Uterus (tissue), 4 donors: ENCODE measurements at places on chromosomes 1 and 21. TPM values are rescaled to one million over a fixed set of nuclear protein-coding genes. Genes with fewer than 3 reads are reported as not detected.

DNA sequence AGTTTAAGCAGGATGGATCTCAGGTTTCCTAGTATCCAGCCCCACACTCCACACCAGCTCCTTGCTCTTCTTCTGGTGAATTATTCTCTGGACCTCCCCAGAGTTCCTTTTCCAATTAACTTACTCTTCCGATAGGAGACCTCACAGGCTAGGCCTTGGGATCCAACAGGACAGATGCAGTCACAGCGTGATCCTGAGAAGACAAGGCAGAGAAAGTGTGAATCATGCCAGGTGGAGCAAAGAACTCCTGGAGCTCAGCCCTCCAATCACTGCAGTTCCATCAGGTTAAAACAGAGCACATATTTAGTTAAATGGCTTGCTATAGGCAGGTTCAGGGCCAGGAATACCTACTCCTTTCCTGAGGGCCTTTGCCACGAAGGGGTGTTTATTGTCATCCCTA is 34.1 kb downstream of the C8B start:
- DNase-seq, result no peak

DNA sequence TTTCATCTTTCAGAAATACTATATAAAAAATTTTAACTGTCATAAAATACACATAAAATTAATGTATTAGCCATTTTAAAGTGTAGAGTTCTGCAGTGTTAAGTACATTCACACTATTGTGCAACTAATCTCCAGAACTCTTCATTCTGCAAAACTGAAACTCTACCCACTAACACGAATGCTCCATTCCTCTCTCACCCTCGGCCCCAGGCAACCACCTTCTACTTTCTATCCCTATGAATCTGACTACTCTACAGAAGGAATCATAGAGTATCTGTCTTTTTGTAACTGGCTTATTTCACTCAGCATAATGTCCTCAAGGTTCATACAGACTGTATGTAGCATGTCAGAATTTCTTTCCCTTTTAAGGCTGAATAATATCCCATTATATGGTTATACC is 43.4 kb downstream of the LTN1 start:
- DNase-seq, result no peak

DNA sequence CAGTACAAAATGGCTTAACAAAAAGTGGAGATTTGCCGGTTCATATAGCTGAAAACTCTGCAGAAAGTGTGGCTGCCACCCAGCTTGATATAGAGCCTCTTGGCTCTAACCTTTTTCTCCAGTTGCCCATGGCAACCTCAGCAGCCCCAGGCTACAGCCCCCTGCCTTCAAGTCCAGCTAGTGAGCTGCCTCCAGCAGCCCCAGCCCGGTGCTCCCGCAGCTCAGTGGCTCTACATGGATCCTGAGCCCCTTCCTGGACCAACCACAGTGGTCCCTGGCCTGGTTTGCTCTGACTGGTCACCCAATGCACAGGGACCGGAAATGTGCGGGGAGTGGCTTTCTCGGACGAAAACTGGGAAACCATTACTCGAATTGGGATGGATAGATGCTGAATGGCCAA is 13.3 kb upstream of the ATF3 start:
- DNase-seq, result no peak

- DNase-seq, result no peak
Measured at GRCh38 chr1:61092642-61093041, 10.3 kb downstream of the NFIA start.

GRCh38 chr1:84753516-84754385 is 63.5 kb upstream of the SSX2IP start:
- DNase-seq, result peak; percentile 75

GRCh38 chr1:61152469-61153105 is 70.2 kb downstream of the NFIA start:
- DNase-seq, result no peak

GRCh38 chr1:43520100-43520778 is 10.4 kb upstream of the PTPRF start:
- DNase-seq, result no peak

DNA sequence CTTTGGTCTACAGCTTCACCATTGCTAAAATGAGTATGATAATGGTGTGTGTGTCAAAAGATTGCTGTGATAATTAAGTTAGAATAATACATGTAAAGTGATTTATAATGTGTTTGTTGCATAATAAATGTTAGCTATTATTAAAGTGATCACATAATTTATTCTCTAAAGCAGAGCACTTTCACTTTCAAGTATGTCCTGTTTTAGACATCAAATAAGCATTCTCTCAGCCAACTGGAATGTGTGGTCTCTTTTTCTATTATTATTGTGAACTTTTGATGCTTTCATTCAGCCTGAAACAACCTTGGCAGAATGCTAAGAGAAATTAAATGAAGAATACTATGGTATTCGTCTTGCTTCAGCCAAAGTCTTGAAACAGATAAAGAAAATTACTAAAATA is 102.8 kb upstream of the COL11A1 start:
- no peak for DNase-seq

GRCh38 chr1:197919346-197920066 is 2.3 kb downstream of the LHX9 start:
- DNase-seq, result no peak

- no peak for DNase-seq
Measured at GRCh38 chr1:149979972-149980540, 30.5 kb downstream of the OTUD7B start.

DNA sequence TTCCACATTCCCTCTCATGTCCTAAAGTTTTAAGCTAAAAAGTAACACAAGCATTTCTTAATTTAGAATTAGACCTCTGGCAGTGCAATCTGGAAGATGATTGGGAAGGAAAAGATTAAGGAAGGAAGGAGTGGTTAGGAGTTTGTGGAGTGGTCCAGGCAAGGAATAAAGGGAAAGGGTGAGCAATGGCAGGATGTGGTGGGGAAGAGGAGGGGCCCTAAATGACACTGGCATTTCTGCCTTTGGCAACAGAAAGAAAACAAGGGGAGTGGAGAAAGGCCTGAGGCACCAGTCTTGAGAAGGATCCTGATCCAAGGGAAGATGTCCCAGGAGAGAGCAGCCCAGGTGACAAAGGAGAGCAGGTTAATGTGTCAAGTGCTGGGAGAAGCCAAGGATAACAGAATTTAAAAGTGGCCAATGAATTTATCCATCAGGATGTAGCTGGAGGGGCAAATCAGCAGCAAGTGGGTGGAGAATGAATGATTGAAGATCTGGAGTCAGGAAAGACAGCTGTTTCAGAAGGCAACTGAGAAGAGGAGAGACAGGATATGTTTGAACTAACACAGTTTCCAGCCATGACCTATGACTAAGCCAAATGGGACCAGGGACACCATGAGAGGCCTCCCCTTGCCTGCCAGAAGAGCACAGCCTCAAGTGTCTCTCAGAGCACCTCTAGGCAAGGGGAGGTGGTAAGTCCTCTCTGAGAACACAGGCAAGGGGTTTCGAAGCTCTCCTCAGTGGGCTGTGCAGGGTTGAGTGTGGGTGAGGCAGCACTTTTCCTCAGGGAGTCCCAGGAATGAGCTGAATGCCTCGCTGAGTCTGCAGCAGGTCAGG is 20.9 kb upstream of the LY9 start:
- no peak for DNase-seq

GRCh38 chr1:3907031-3907534 is 7.0 kb upstream of the C1orf174 start:
- DNase-seq, result no peak

DNA sequence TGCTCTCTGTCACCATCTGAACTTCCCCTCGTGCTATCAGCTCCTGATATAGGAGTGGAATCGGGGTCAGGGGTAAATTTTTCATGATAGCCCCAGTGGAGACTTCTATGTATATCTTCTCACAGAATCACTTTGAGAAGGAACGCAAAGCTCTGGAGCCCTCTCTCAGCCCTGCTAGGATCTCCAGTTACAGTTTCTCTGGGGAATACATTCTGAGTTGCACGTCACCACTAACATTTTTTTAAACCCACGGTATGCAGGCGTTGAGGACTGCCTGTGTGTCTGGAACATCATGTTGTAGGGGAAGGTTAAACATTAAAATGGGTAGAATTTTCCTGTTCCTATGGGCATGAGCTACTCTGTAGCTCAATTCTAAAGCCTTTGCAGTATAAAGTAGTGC is 116.4 kb upstream of the FAM78B start:
- no peak for DNase-seq

GRCh38 chr1:44647896-44648295 is 26.4 kb downstream of the TMEM53 start:
- no peak for DNase-seq

DNA sequence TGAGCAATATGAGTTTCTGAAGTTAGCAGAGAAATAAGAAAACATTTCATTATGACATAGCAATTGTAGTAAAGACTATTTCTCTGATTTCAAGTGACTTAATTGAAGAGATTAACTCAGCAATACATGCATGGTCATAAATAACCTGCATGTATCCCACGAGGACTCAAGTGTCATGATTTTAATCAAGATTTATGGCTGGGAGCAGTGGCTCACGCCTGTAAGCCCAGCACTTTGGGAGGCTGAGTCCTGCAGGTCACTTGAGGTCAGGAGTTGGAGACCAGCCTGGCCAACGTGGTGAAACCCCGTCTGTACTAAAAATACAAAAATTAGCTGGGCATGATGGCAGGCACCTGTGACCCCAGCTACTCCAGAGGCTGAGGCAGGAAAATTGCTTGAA is 311.9 kb upstream of the PLD5 start:
- no peak for DNase-seq

- no peak for DNase-seq
Measured at GRCh38 chr21:38834725-38835124, 29.0 kb downstream of the ETS2 start.

Gene MYBPH
- not detected for total RNA-seq

Gene JAM2
- total RNA-seq, result 85.5 TPM

Gene DPYD
- total RNA-seq, result 30.9 TPM

Gene LAMTOR2
- 97.6 TPM for total RNA-seq

Gene IL20
- total RNA-seq, result 40.6 TPM

Gene LHX8
- total RNA-seq, result 0.48 TPM

Gene CYP2J2
- 0.28 TPM for total RNA-seq
